ENCODE measurements at places on chromosomes 16 and 17.

- no peak for DNase-seq
Measured at GRCh38 chr17:7004398-7005253, 7.8 kb upstream of the RNASEK start.

- DNase-seq, result no peak
Measured at GRCh38 chr17:55606488-55606815, 95.2 kb upstream of the SMIM36 start.

DNA sequence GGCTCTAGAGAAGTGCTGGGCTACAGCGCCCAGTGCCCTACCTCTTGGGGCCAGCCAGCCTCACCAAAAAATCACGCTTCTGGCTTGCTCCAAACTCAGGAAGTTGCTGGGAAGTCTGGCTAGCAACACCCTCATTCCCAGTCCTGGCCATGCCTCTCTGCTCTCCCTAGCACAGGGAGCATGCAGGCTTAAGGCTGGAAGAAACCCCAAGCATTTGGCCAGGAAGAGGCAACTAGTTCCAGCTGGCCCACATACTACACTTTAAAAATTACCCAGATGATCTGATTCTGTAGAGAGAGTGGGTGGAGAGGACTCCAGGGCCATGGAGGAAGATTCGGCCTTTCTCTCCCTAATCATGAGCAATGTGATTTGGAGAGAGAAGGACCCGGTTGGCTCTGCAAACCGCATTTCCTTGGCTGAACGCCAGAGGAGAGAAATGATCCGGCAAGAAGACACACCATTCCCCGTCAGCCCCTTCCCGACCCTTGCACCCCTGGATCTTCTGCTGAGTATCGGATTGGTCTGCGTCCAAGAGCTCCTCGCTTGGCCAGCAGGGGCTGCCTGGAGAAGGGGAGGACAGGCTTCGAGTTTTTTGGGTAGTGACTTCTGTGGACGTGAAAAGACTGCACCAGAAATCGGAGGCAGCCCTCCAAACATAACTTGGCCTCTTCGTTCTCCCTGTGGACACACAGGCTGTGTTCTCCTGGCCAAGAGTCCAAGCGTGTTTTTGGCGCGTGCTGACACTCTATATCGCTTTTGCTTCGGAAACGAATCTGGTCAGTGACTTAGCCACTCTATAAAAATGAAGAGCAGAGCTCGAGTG is 406.3 kb downstream of the WWOX start:
- DNase-seq, result no peak

DNA sequence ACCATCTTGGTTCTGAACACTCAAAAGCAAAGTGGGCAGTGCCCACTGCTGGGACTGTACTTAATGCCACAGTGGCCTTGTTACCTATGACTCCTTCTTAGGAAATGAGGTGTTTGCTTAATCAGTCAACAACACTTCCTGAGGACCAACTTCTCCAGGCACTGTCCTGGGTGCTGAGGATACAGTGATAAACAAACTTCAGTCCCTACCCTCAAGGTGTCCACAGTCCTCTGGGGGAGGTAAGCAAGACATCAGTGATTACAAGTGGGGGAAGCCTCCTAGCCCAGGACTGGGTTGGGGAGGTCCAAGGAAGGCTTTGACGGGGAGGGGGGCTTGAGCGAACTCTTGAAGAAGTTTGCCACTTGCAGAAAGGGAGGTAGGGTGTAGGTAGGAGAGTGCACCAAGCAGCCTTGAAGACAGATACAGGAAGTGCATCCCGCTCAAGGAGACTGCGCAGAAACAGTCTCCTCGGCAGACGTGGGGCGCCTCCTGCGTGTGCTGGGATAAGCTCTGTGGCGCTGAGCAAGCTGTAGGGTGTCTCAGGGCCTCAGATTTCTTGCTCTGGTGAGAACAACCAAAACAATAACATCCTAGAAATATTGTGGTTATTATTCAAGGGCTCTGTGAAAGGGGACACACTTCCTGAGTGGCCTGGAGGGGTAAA is 2.6 kb upstream of the ABCC3 start:
- no peak for DNase-seq

GRCh38 chr17:39972271-39972670 is 8.3 kb upstream of the PSMD3 start:
- no peak for DNase-seq

GRCh38 chr17:20086416-20087076 is 77.4 kb downstream of the SPECC1 start:
- DNase-seq, result no peak

Data from T-cell (primary cell).